ENCODE measurements at places on chromosomes 1 and 21.
A peak's percentile ranks its signal among the peaks of the same experiment; 100 is the strongest.

DNA sequence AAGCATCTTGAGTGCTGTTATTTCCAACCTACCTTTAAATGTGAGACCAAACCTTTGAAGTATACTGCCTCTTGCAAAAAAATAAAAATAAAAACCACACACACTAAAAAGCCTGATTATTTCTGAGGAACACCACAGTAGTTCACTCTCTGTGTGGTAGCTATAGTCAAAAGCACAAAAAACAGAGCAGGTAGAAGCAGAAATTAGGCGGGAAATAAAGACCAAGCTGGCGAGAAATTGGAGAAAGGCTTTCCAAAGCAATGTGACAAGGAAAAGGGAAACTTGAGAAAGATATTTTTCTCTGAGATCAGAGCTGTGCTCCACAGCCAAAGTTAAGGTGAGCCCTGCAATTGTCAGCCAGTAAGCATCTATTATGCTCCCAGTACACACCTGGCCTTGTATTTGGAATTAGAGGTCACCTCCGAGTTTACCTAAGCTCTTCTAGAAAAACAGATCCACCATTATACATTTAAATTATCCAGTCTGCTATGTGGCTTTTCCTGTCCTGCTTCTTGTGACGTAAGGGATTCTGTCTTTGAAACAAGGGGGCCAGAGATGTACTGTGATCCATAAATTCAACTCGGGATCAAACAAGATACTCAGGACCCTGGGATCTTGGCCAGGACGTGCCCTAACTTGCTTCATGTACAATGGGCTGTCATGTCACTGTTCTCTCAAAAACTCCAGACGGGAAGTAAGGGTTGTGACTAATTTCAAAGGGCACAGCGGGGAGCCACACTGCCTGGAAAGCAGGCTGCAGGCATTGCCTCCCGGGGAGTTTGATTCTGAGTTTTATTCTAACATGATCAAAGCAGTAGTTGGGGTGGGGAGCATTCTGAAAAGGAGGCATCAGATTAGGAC is 39.8 kb upstream of the RAB4A start:
- no peak for DNase-seq

DNA sequence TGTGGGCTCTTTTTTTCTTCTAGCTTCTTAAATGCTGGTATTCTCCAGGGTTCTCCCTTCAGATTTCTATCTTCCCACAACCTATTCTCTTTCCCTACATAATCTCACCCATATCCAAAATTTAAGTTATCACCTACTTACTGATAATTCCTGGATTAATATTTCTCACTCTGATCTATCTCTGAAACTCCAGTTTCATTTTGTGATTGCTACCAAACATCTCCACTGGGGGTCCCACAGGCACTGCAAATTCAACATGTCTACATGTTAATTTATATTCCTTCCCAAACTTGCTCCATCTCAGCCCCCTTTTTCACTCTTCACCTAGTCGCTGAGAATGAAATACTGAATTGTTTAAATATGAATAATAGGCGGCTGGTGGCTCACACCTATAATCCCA is 9.9 kb upstream of the C1orf141 start:
- DNase-seq = peak; percentile 49

- no peak for DNase-seq
Observed at GRCh38 chr21:41316200-41317062, at the start of gene FAM3B. Gene FAM3B, plus strand, starts transcription at chr21:41316801. Its CDS starts 79 bp downstream, at chr21:41316880.

- no peak for DNase-seq
Observed at GRCh38 chr1:228008391-228009115, 1.8 kb downstream of the WNT3A start.

- DNase-seq = no peak
Observed at GRCh38 chr1:16087733-16088132, 14.3 kb upstream of the FAM131C start.

- no peak for DNase-seq
Observed at GRCh38 chr21:34935452-34935851, 113.7 kb downstream of the RUNX1 start.

DNA sequence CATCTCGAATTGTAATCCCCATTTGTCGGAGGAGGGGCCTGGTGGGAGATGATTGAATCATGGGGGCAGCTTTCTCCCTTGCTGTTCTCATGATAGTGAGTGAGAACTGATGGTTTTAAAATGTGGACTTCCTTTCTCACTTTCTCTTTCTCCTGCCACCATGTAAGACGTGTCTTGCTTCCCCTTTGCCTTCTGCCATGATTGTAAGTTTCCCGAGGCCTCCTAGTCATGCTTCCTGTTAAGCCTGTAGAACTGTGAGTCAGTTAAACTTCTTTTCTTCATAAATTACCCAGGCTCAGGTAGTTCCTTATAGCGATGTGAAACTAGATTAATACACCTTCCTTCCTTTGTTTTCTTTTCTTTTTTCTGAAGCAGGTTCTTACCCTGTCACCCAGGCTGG is 13.9 kb downstream of the DNAJC6 start:
- no peak for DNase-seq

- no peak for DNase-seq
Observed at GRCh38 chr1:230285351-230285750, 140.8 kb downstream of the PGBD5 start.

DNA sequence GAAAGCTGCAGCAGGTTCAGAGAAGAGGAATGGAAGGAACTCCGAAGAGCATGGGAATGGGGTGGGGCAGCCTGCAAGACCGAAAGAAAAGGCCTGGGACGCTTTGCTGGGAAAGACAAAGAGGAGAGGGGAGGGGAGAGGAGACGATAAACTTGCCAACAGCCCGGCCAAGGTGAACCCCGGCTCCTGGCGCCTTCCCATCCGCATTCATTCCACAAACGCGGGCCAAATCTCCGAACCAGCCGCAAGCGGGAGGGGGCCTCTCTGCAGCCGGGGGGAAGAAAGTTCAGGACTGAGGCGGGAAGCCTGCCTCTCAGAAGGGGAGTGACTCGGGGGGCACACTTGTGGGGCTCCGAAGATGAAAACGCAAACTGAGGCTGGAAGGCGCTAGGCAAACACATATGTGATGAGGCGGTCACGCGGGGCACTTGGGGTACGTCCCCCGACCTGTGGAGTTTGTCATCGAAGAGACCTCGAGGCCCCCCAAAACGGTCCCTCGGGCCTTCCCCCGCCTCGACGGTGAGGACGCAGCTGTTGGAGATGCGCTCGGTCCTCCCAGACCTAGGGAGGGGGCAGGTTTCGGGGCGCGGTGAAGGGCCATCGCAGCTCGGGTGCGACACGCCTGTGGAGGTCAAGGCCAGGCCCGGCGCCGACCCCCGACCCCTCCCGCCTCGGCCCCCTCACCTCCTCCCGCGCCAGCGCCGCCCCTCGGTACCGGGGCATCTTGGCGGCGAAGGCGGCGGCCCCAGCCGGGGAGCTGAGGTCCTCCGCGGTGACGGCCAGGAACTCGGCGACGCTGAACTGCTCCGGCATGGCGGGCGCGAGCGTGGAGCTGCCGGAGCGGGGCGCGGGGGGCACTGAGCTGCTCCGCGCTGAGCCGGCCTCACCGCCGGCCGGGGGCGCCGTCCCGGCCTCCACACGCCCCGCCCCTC is at the start of gene ASAP3:
TSS of gene ASAP3 (minus strand) at position 859 of the 932 bp plus-strand sequence. CDS start at position 813, 46 bp downstream.
- no peak for DNase-seq

DNA sequence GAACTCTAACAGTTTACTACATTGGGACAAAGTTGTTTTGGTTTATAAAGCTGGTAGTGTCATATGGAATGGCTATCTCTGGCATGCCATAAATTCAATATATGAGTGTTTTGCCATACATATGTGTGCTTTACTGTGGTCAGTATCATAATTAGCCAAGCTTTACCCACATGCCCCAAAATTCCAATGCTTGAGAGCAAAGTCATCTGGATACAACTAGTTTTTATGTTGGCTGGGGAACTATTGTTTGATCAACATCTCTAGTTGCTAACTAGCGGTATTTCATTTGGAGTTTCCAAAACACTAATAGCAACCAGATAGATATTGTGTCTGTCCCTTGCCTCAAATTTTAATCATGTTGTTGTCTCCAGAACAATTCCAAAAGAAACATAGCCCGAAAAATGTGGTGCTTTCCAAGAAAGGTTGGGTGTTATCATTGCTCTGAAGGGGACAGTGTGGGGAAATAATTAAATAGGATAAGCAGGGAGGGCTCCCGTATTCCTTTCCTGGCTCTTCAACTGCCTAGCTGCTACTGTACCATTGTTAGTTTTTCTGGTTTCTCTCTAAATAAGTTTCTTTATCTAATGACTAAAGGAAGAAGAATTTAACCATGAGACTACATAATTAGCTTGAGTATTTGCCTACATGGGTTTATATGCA is 136.1 kb downstream of the TGFB2 start:
- DNase-seq = no peak

GRCh38 chr21:36381841-36382589 is 3.2 kb upstream of the CHAF1B start:
- no peak for DNase-seq

- peak; percentile 11 for DNase-seq
Observed at GRCh38 chr1:39995973-39996393, 41.0 kb downstream of the MFSD2A start.

GRCh38 chr1:113759333-113760101 is at the start of gene PHTF1:
Gene PHTF1, minus strand, starts transcription at chr1:113759486. Its CDS starts 783 bp downstream, at chr1:113758703.
- DNase-seq = peak; percentile 61

DNA sequence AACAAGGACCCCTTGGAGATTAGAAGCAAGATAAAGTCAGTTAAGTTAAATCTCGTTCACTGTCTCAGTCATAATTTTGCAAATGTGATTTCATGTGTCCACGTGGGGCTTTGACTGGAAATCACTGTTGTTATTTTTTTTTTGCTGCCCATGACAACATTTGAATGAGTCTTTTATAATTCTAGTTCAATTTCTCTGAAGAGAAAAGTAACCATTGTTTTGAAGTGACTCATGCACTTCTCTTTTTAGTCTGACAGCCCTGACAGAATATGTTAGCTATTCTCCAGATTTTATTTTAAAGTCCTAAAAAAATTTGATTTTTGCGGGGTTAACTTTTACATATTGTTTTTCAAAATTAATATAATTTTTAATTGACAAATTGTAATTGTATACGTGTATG is 30.7 kb upstream of the NLRP3 start:
- DNase-seq = no peak

DNA sequence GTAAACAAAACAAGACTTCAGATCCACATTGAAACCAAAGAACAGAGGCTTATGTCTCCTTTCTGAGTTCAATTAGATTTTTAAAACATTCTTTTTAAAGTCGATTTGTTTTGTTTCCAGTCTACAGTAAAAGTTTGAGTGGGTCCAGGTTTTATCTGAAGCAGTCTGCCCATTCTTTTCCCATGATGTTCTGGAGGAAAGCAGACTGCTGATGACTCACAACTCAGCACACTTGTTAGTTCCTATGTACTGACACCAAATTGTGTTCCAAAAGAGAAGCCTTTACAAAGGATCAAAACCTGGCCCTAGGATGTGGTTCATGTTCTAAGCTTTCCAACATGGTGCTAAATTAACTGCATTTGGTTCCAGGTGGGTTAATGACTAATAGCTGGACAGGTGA is 11.4 kb upstream of the CCN1 start:
- DNase-seq = no peak

DNA sequence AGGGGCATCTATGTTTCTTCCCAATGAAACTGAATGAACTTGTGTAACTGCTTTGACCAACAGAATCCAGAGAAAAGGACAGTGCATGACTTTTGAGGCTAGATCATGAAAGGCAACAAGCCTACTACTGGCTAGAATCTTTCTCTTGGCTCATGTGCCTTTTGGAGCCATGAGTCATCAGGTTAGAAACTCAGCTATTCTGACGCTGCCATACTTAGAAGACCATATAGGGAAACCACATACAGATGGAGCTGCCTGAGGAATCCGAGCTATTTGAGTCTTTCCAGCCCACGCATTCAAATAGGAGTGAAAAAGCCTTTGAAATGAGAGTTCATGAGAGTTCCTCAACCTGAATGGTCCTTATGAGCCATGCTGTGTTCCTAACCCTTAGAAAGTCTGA is 738.5 kb upstream of the CHRM3 start:
- no peak for DNase-seq

GRCh38 chr21:25960402-25960801 is 210.2 kb downstream of the APP start:
- DNase-seq = no peak

DNA sequence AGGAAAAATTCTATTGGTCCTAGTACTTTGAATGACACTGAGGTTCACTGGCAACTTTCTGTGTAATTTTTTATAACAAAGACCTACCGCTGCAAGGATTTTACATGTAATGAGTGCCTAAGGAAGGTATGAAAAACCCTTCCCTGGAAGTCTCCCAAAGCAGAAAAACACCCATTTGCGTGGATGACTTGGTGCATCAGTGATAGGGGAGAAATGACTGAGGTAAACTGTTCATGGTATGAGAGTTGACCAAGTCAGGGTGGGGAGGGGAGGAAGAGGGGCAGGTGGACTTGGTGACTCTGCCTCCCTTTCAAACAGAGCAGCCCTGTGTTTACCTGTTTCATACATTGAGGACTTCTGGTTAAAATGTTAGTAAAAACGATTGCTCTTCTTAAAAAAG is 78.8 kb upstream of the IPO9 start:
- DNase-seq = no peak

- no peak for DNase-seq
Observed at GRCh38 chr1:192669174-192669573, 33.2 kb downstream of the RGS13 start.

DNA sequence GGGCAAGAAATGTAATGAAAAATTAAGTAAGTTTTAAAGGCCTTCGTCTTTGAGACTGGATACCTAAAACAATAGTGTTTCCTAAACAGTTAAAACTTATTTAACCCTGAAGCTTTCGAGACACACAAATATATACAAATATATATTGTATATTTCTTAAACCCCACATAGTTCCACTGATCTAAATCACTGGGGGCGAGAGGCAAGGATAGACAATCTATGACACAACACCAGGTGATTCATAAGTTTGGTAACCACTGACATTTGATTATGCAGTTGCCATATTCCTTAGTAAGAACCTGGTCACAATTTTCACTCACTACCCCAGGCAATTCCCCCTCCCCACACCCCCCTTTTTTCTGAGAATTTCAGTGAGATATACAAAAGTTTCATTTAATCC is 55.3 kb upstream of the BOLA1 start:
- peak; percentile 48 for DNase-seq

GRCh38 chr1:199867601-199868000 is 159.9 kb upstream of the NR5A2 start:
- no peak for DNase-seq

DNA sequence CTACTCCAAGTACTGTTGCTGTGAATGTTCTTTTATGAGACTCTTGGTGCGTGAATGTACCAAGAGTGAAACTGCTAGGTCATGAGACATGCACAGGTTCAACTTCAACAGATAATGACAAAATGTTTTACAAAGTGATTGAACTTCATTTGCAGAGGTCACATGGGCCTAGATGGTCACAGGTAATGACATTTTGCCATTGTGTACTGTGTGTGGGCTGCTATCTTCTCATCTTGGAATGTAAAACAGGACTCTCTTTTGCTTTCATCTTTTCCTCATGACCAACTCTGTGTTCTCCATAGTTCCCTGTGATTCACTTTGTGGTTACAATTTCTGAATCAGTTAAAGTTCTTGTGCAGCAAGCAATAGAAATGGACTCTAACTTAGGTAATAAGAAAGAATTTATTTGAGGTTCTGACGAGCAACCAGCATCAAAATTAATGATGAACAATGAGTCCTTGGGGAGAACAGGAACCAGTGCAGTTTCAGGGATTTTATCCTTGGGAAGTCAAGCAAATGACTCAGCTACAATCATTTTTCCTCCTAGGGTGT is 16.2 kb upstream of the TSNAX start:
- DNase-seq = no peak

GRCh38 chr1:5508669-5509330 is 483.4 kb downstream of the NPHP4 start:
- no peak for DNase-seq

- DNase-seq = no peak
Observed at GRCh38 chr1:40059338-40059959, 18.9 kb downstream of the CAP1 start.

GRCh38 chr1:74857676-74858075 is 124.7 kb downstream of the TYW3 start:
- no peak for DNase-seq
